ENCODE measurements at places on chromosomes 16 and 17.

DNA sequence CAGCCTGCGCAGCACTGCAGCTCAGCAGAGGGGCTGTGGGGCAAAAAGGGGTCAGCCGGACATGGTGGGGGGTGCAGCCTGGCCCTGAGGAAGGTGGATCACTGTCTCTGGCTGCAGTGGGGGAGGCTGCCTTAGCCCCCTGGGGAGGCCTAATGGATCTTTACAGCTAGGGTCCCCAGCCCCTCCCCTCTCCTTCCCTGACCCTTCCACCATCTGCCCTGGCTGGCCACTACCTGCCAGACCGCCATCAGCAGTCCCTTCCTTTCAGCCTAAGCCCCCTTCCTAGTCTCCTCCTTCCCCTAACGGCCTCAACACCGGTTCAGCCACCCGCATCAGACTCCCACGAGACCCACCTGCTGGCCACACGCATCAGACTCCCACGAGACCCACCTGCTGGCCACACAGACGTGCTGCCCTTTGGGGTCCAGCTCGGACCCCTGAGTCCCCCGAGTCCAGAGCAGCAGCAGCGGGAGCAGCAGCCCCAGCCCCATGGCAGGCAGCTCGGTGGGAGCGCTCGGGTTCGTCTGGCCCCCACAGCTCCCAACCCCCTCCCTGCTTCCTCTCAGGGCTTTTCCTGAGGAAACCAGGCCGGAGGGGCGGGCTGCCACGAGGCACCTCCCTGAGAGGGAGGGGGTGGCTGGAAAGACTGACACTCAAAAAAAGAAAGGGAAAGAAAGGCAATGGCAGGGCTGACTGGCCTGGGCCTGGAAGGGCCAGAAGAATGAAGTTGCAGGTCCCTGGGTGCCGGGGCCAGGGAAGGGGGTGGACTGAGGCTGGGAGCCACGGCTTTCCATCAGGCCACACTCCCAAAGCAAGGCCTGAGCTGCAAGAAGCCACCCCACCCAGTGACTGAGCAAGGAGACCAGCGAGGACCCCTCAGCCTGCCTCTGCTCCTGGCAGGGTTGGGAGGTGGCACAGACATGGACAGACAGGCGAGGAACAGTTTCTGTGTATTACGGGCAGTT, at the start of gene SCARF1:
Gene SCARF1 (minus strand): TSS at position 526 of the 965 bp plus-strand sequence. CDS start 35 bp downstream, at position 491.
- no peak for DNase-seq

- no peak for DNase-seq
Measured at GRCh38 chr17:74198694-74199093, 4.8 kb upstream of the RPL38 start.

DNA sequence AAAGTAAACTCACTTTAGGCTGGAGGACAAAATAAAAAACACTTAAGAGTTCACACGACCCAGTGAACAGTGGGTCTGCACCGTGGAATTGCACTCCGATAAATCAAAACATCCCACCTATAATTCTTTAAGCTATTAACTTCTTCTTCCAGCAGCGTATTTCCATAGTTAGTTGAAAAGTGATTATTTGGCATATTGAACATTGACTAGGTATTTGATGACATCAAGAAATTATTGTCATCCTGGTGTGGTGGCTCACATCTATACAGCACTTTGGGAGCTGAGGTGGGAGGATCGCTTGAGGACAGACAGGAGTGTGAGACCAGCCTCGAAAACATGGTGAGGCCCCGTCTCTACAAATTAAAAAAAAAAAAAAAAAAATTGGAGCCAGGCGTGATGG, 23.4 kb downstream of the IGF2BP1 start:
- DNase-seq, result no peak

GRCh38 chr17:67364847-67365737, 1.3 kb downstream of the PSMD12 start:
- DNase-seq, result no peak

DNA sequence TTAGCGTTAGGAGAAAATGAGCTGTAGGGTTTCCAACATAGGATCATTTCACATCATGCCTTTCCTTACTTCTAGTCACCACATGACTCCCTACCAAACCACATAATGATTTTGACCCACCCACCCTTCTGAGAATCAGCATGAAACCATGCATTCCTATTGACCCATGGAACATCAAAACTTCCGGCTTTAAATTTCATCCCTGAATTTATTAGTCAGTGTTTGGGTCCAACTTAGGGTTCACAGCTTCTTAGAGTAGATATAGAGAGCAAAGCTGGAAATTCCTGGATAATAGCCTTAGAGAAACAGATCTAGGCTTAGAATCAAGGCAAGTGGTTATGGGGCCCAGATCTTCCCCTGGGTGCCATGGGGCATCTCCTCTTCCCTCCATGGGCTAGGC, 162.6 kb downstream of the TOX3 start:
- DNase-seq, result no peak

- no peak for DNase-seq
Measured at GRCh38 chr17:19574956-19575355, 41.3 kb downstream of the SLC47A1 start.

DNA sequence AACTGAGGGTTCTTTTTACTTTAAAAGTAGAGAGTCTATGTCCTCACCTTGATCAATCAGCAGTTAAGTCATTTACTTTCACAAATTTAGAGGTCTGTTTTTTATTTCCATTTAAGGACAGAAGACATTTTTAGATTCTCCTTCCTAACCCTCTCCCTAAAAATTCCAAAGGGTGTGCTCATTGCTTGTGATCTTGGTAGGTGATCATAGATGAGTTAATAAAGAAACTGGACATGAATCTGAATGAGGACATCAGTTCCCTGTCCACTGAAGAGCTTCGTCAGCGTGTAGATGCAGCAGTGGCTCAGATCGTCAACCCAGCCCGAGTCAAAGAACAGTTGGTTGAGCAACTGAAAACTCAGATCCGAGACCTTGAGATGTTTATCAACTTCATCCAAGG, 8.8 kb downstream of the RUNDC1 start:
- DNase-seq, result no peak

DNA sequence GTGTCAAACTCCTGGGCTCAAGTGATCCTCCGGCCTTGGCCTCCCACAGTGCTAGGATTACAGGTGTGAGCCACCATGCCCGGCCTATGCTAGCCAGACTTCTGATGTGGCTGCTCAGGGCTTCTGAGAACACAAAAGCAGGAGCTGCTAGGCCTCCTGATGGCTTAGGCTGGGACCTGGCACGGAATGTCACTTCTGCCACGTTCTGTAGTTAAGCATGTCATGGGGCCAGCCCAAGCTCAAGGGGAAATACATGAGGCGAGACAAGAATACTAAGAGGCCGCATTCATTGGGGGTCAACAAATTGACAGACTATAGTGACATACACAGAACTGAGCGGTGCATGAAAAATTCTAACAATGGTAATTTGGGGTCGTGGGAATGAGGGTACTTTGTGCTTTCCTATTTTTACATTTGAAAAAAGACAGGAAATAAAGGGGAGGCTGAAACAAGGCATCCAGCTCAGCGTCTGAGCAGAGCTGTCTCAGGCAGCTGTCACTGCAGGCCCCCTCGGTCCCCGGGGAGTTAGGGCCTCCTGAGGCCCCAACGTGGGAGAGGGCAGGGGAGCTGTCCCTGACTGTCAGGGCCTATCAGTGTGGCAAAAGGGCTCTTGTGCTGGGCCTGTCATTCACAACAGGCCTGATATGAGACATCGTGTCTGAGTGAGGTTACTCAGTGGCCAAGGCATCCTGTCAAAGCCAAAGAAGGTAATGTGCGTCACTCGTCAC, 26.4 kb downstream of the CFAP20 start:
- DNase-seq, result no peak

GRCh38 chr16:81748476-81749198, 30.5 kb upstream of the PLCG2 start:
- no peak for DNase-seq

DNA sequence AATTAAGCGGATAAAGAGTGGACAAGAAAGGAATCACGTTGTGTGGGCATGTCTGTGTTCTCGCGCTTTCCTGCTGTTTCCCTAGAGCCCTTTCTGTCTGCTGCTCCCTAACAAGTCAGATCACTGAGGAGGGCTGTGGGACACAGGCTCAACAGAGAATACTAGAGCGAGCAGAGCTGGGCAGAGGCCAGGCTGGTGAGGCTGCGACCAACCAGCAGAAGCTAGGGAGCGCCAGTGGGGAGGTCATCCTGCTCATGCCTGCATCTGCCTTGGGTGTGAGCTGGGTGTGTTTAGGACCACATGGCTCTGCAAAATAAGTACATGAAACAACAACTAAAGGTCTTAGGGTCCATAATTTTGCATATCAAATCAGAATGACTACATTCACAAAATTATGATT, 11.5 kb upstream of the FOXJ1 start:
- DNase-seq, result no peak

DNA sequence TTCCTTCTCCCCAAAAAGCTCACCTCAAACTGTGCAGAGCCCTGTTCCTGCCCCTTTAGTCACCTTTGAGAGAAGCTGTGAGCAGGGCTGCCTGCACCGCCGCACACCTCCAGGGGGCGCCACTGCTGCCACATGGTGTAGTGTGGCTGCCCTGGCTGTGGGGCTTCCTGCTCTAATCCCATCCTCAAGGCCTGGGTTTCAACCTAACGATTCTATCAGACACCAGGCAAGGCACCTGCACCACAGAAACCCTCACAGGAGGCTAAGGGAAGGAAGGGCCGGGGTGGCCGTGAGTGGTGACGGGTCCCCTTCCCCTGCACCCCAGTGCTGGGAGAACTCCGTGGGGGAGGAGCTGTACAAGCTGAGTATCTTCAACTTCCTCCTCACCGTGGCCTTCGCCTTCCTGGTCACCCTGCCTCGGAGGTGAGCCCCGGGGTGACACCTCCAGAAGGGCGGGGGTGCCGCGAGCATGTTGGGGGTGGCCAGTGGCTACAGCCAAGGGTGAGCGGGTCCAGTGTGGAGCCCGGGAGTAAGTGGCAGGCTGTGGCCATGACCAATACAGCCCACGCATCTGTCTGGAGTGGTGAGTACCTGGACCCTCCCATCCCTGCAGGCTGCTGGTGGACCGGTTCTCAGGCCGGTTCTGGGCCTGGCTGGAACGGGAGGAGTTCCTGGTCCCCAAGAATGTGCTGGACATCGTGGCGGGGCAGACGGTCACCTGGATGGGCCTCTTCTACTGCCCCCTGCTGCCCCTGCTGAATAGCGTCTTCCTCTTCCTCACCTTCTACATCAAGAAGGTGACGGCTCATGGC, 7.0 kb downstream of the TMC8 start:
- no peak for DNase-seq

- no peak for DNase-seq
Measured at GRCh38 chr17:81086789-81087551, 52.0 kb downstream of the BAIAP2 start.

All from cortex of kidney (tissue), 1 donor.